ENCODE measurements at places on chromosomes 3 and 15. TPM values are rescaled to one million over a fixed set of nuclear protein-coding genes. Genes with fewer than 3 reads are reported as not detected.

GRCh38 chr15:70783610-70784022, 20.3 kb upstream of the UACA start:
- DNase-seq = peak; percentile 87

GRCh38 chr15:41905036-41905793, 11.4 kb upstream of the SPTBN5 start:
- no peak for DNase-seq

DNA sequence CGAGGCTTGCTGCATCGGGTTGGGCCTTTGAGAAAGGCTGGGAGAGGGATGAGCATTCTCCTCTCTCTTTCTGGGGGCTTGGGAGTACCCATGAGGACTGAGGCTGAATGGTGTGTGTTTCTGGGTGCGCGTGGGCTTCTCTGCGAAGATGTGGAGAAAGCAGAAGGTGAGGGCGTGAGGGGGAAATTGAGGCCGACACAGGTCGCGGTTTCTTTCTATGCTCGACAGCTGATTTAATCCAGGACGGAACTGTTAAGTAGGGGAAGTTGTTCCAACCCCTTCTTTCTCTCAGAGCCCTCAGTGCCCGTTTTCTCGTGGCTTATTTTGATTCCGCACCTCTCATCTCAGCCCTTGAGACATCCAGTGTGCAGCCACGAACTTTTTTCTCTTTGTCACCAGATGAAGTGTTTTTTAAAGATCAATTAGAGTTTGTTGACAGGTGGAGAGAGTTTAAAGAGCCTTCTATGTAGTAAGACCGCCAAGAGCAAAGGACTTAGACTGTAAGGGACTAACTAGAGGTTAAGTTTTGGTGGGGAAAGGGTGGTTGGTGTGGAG, 711 bp downstream of the STARD9 start:
- DNase-seq = no peak

- no peak for DNase-seq
These were observed 592.8 kb downstream of the FOXP1 start for GRCh38 chr3:70990723-70991122.

DNA sequence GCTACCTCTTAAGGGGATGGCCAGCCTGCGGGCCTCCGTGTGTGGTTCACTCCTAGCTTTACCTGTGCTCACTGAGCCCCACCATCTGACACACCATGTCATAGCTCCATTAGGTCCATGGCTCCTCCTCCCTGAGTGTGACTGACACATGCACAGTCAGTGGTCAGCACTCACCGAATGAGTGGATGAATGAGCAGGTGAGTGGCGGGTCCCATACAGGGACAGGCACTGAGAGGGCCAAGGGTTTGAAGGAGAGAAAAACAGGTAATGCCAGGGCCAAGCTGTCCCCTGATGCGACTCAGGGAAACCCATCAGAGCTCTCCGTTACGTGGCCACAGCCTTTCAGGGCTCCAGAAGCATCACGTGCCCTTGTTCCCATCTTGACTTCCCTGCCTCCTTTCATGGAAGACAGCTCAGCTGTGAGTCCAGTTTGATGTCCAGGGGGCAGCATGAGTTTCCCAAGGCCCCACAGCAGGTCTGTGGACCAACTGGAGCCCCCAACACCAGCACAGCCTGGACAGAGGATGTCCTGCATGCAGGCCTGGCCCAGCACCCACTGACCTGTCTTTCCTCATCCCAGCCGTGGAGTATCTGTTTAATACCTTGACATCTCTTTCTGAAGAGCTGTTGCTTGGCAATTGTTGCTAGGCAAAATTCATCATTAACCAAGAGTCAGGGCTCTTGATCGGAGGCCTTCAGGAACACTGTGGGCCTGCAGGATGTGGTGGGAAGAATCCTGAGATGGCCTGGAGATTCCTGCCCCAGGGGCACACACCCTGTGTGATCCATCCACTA, 84.4 kb downstream of the PLXNA1 start:
- DNase-seq = no peak

DNA sequence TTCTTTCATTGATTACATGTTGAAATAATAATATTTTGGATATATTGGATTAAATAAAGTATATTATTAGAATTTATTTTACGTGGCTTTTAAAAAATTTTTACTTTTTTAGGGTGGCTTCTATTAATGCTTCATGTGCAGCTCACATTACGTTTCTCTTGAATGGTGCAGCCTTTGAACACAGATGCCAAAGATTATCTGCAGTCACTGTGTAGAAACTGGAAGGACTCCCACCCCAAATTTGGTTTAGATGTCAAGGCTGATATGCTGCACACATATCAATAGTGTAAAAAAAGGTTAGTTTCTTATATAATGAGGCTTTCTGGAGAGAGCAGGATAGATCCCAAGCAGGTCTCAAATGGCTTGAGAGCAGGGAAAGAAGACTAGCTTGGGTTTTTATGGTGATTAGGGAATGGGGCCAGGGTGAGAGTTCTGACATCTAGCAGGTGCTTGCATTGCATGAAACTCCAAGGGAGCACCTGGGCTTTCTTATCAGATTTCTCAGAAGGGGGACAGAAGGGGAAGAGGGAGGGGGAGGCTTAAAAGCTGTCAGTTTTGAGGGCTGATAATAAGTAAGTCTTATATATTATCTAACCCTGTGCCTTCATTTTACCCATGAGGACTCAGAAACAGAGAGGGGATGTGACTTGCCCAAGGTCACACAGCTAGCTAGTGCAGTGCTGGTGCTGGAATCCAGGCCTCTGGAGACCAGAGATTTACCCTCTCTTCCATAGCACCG, 89.6 kb downstream of the CHST2 start:
- DNase-seq = no peak

GRCh38 chr15:47158573-47158972, 558.7 kb upstream of the SEMA6D start:
- DNase-seq = no peak

ZDHHC23 gene
- polyA plus RNA-seq = 9.9 TPM

ZNF445 gene
- polyA plus RNA-seq = 18.4 TPM

- DNase-seq = no peak
These were observed 6.4 kb downstream of the PLA2G4E start for GRCh38 chr15:42014406-42014805.

GRCh38 chr15:92565351-92566125, 90.0 kb downstream of the FAM174B start:
- no peak for DNase-seq

DNA sequence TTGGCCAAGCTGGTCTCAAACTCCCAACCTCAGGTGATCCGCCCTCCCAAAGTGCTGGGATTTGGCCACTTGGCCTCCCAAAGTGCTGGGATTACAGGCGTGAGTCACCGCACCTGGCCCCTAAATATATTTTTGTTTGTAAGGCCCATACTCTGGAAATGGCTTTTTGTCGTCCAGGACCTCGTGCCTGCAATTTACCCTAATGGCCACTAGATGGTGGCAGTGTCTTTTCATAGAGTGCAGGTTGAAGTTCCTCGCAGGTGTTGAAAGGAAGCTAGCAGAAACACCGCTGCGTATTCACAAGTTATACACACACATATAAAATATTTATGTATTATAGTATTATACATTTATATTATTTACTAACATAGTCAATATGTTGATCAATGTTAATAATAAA, 97.2 kb downstream of the LRTM1 start:
- no peak for DNase-seq

GRCh38 chr15:80090879-80091503, 31.5 kb downstream of the ZFAND6 start:
- DNase-seq = no peak

DNA sequence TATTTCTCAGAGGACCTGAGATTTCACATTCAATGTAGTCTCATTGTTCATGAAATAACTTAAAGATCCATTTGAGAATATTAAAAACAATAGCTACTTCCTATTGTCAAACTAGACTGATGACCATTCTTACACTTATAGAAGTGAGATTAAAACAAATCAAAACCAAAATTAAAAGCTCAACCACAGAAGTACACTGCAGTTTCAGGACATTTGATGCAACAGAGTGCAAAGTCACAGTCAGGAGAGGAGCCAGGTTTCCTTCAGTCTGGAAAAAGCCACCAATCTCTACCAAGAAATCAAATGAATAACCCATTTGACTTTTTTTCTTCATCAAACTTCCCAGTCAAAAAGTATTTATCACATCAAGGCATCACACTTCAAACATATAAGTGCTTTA, 5.5 kb downstream of the CCPG1 start:
- no peak for DNase-seq

- DNase-seq = no peak
These were observed 165.0 kb downstream of the NR1D2 start for GRCh38 chr3:24110051-24110450.

- DNase-seq = no peak
These were observed 53.8 kb downstream of the MAP2K1 start for GRCh38 chr15:66440501-66440900.

- peak; percentile 93 for DNase-seq
These were observed 177.7 kb downstream of the THRB start for GRCh38 chr3:24316887-24317383.

DNA sequence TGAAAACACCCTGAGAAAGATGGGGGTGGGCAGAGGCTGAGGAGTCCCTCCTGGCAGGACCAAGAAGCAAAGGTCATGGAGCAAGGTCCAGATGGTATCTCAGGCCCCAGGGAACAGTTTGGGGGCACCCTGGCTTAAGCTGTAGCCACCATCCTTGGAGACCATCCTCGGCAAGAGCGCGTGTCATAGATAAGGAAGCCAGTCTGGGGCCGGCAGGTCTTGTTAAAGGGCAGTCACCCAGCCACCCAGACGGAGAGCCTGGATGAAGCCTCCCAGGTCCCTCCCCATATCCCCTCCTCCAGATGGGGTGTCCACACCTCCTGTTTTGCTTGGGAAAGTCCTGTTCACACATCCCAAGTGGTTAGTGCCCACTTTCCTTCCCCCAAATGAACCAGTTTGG, 191.1 kb downstream of the KLF13 start:
- no peak for DNase-seq

GRCh38 chr15:50549326-50549725, 2.9 kb upstream of the USP50 start:
- no peak for DNase-seq

- no peak for DNase-seq
These were observed 71.1 kb upstream of the OXTR start for GRCh38 chr3:8840556-8840955.

TM6SF1 gene
- polyA plus RNA-seq = 1.4 TPM

PRRT3 gene
- polyA plus RNA-seq = 1.8 TPM

DNA sequence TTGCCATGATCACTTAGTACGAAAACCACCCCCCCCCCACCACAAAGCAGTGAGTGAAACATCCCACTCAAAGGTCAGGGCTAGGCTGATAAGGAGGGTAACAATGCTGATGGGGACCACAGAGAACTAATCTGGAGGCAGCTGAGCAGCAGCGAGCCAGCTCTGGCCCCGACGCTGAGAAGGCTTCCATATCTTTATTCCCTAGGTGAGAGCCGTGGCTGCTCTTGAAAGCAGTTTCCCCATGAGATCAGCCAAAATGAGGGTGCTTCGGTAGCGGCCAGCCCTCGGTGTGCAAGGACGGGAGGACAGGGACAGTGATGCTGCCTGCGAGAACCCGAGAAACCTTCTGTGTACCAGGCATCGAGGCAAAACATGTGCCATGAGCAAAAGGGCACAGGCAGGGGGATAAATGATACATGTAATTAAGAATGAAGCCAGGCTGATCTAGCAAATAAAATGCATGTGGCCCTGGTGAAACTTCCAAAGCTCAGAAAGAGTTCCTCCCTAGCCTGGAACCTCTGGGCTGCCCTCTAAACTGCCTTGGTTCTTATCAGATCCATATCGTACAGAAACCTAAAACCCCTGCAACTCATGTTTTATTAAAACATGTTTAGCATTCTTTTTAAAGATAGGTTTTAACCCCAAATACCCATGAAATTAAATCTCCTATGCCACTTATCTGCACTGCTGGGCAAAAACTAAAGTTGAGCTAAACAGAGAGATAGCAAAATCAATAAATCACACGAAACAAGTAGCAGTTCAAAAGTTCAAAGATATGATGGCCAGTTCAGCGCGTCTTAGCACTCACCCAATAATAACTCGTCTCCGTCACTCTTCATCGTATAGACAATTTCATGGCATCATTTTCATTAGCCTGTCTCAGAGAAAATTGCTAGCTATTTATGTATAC, 337.3 kb downstream of the FOXP1 start:
- peak; percentile 50 for DNase-seq

SLC2A2 gene
- 202 TPM for polyA plus RNA-seq

GRCh38 chr15:100308213-100308600, 33.6 kb downstream of the ADAMTS17 start:
- no peak for DNase-seq

MNS1 gene
- 5.0 TPM for polyA plus RNA-seq

GRCh38 chr3:152968388-152969024, 133.6 kb downstream of the P2RY1 start:
- DNase-seq = no peak

Data from large intestine (tissue), 12 donors.